Endothelial cell (in vitro differentiated cells): ENCODE measurements at places on chromosomes 1 and 21.
A peak's percentile ranks its signal among the peaks of the same experiment; 100 is the strongest.

- DNase-seq: no peak
These were observed 163.4 kb downstream of the ADGRL4 start for GRCh38 chr1:78843111-78843510.

DNA sequence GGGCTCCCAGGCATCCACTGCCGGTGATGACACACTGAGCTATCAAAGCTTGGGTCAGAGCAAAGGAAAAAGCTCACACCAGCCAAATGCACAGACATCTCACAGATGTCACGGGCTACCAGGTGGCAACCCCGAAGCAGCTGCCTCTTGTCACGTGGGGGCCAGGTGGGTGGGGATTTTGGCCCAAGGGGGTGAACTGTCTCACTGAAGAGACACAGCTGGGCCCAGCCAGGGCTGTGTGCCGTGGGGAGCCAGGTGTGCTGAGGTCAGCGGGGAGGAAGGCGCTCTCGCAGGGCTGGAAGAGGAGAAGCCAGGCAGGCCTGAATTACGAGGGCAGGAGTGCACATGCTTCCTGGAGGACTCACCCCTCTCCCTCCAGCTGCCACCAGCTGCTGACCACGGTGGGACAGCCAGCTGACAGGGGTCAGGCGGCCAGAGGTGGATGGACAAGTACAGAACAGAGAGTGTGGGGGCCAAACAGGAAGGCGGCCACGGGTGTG is 32.4 kb downstream of the KCNN3 start:
- DNase-seq: no peak

DNA sequence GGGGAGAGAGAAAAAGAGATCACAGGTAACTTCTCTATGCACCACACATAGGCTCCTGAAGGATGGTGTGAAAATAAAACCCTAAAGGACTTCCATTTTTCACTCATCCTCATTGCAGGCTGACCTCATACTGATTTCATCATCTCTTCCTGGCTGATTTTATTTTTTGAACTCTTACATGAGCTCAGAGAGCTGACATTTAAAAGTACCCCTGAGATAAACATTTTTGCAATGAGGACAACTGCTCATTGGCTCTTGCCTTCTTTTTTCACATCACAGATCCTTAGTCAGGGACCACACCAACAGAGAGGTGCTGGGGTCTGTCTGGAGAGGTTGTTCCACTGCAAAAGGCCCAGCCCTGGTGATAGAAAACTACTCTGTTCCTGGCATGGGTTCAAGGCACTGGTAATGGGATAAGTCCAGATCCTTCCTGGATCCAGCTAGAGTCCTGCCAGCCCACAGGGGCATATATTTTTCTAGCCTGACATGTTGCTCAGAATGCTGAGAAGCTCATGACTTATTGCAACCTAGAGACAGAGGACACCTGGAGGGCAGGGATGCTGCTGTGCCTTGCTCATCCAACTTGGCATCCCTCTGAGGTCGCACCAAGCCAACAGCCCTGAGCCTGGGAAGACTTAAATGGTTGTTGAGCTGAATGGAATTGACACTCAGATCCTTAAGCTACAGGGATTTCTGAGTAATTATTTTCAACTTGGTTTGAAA is 360.0 kb downstream of the HHAT start:
- no peak for DNase-seq

GRCh38 chr1:165162671-165163241 is 193.8 kb downstream of the LMX1A start:
- peak; percentile 8 for DNase-seq
